Activated naive CD4-positive, alpha-beta T cell treated with Interleukin-2 at 50 U/mL for 16 hours (primary cell): ENCODE measurements at places on chromosomes 3 and 15.

DNA sequence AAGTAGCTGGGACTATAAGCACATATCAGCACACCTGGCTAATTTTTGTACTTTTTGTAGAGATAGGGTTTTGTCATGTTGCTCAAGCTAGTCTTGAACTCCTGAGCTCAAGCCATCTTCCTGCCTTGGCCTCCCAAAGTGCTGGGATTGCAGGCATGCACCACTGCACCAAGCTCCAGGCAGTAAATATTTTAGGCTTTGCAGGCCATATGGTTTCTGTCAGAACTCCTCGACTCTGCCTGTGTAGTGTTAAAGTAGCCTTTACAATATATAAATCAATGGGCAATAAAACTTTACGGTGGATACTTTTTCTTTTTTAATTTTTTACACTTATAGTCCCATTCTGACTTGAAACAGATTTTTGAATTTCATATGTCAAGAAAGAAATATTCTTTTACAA is 41.6 kb downstream of the DAG1 start:
- DNase-seq: no peak

- DNase-seq: no peak
Measured at GRCh38 chr3:36965440-36965839, 20.6 kb upstream of the TRANK1 start.

- no peak for DNase-seq
Measured at GRCh38 chr3:159028706-159029105, 226.9 kb downstream of the MFSD1 start.

- DNase-seq: no peak
Measured at GRCh38 chr3:106282943-106283342, 414.1 kb upstream of the CBLB start.

GRCh38 chr3:141261472-141262307 is 30.1 kb downstream of the PXYLP1 start:
- DNase-seq: no peak

DNA sequence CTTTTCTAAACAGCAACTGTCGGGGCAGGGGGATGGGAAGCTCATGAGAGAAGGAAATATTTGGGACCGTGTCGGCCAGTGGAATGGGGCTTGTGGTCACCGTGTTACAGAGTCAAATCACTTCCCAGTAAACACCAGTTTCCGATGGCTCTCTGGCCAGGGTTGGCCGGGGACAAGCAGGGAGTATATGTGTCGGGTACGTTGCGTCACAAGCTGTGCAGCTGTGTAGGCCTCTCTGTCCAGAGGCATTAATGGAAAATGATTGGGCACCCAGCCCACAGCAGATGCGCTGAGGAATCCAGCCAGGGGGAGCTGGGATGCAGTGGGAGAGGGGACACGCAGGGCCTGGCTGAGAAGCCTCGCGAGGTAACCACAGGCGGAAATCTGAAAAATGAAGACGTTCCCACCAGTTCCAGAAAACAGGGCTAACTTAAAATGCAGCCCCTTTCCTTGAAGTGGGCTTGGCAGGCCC is 15.8 kb upstream of the ALDH1A3 start:
- no peak for DNase-seq

DNA sequence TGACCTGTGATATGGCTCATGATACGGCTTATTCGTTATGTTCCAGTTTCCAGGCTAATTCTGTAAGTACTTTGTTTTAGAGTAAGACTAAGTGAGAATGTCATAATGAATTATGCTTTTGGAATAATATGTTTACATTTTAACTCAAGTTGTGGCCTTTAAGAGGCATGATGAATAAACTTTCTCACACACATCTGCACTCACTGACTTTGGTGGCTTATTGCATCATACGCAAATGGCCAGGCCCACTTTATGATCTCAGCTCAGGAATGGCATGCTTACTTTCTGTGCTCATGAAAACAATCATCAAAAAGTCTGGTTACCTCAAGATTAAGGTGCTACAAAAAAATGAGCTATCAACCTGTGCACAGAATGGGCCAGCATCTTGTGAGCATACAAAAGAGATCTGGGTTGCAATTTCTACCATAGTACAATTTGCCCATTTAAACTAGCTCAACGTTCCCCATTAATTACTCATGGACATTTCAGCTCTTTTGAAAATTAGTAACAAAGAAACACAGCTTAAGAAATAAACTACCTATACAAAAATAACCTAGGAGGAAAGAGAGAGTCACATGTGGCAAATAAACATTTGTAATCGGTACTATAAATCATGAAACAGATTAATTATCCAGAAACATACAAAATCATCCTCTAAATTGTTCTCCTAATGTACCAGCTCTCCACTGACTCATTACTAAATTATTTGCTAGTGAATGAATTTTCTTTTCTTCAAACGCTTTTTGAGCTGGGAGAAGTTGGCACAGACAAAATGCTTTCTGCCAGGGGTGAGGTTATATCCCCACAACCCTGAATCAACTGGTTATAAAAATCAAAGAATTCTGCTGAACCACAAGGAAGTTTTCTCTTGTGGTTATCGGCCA is 439.0 kb upstream of the ADAMTS9 start:
- DNase-seq: no peak

DNA sequence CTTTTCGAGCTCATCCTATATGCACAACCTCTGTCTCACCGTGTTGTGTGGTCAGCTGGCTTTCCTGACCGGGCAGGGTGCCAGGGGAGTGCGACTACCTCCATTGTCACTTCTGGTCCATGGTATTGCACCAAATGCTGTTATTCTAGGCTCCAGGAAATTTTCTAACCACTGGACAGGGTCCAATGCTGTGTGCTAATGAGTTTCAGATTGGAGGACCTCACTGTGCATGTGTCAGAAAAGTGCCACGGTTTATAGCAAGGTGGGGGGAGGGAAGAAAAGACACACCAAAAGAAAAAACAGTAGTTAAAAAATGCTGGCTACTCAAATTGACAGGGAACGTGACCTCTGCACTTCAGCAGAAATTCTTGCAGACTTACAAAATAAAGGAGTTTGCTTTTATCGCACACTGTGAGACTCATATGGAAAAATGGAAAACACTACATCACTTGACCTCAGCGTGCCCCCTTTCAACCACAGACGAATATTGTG is 480.1 kb downstream of the FOXP1 start:
- DNase-seq: no peak

DNA sequence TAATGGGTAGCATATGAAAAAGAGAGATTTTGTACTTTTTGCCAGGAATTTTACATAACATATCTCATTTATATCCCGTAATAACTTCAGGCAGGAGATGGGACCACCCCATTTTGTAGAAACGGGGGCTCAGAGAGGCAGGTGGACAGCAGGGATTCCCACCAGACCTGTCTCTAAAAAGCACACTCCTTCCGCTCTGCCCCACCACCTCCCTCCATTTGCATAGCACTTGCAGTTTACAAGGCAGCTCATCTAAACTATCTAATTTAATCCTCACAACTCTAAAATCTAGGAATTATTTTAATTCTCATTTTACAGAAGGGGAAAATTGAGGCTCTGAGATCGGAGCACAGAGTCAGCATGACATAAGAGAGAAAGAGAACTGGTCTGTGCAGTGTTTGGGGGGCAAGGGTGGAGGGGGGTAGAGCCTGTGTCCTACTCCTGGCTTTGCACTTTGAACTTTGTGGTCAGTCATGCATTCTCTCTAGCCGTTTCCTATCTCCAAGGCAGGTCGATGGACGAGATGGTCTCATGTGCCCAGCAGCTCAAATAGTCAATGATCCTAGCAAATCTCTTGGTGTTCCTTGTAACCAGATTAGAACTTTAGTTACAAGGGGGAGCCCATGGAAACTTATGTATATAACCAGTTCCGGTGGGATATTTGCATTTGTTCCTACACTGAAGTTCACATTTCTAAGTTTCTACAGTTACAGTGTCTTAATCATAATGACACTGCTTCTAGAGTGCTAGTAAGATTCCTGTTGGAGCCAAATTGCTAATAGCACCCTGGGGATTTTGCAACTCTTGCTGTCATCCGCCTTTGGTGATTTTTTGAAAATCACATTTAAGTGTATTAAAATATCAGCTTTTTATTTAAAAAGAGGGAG is 18.6 kb downstream of the CRYGS start:
- no peak for DNase-seq

DNA sequence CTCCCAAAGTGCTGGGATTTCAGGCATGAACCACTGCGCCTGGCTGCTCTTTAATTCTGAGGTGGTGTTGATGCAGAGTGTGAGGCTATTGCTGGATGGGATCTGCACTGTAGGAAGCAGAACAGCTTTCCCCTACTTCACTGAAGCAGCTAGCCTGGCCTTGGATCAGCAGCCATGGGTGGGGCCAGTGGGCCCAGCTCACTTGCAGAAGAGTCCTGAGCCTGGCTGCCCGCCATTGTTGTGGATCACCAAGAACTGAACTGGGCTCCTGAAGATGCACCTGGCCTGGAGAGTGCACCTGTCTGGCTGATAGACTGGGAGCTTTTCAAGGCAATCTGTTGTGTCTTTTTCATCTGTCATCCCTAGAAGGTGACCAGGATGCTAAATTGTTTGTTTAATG is 11.9 kb downstream of the TLNRD1 start:
- DNase-seq: no peak

- no peak for DNase-seq
Measured at GRCh38 chr3:125715651-125716050, 120.4 kb upstream of the OSBPL11 start.

DNA sequence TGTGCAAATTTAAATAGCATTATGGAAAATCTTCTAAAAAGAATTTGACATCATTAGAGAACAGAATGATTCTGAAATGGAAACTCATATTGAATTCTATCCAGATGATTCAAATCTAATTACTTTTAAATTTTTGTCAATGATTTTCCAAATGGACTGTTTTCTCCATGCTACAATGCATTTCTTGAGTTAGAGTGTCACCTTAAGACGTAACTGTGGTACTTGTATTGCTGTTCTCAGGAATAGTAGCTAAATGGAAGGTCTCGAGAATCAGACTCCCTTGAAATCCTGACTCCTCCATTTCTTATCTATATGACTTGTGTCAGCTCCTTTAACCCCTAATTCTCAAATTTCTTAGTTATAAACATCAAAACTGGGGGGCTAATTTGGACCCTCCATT is 102.3 kb downstream of the P2RY1 start:
- DNase-seq: no peak

- DNase-seq: no peak
Measured at GRCh38 chr3:101709126-101709525, 15.3 kb upstream of the CEP97 start.

DNA sequence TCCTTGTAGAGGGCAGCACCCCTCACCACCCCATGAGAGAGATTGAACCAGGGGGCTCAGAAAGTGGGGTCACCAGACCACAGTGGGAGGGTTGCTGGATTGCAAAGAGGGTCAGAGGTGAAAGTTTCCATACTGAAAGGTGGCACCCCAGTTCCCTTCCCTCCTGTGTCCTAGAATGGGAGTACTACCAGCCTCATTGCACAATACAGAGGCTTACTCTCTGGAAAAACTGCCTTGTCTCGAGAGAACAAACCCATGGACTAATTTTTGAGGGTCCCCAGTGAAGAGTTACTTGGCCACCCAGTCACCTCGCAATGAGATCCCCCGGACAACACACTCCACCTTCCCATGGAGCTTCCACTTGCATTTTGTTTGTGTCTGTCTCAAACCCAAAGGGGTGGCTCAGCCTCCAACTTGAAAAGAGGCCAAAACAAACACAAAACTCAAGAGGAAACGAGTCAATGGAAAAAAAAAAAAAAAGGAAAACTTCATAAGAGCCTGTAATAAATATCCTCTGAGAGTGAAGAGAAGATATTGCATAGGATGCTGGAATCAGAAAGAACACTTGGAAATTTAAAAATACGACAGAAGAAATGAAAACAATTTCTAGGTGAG is 18.6 kb downstream of the MESP2 start:
- no peak for DNase-seq

DNA sequence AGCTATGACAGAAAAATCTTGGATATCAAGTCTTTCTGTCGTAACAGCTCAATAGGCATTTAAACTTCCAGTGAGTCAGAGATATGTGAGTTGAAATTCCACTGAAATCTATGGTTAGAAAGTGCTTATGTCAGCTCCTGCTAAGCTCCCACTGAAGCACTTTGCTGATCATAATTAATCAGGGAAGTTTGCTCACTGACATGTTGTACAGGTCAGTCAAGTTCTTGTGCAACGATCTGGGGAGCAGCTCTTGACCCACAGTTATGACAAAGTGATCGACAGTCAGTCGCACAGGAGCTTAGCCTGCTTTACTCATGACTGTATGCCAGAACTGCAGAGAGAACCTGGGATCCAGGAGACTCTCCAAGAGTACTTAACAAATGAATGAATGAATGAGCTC is 453.5 kb downstream of the SOX2 start:
- DNase-seq: no peak

DNA sequence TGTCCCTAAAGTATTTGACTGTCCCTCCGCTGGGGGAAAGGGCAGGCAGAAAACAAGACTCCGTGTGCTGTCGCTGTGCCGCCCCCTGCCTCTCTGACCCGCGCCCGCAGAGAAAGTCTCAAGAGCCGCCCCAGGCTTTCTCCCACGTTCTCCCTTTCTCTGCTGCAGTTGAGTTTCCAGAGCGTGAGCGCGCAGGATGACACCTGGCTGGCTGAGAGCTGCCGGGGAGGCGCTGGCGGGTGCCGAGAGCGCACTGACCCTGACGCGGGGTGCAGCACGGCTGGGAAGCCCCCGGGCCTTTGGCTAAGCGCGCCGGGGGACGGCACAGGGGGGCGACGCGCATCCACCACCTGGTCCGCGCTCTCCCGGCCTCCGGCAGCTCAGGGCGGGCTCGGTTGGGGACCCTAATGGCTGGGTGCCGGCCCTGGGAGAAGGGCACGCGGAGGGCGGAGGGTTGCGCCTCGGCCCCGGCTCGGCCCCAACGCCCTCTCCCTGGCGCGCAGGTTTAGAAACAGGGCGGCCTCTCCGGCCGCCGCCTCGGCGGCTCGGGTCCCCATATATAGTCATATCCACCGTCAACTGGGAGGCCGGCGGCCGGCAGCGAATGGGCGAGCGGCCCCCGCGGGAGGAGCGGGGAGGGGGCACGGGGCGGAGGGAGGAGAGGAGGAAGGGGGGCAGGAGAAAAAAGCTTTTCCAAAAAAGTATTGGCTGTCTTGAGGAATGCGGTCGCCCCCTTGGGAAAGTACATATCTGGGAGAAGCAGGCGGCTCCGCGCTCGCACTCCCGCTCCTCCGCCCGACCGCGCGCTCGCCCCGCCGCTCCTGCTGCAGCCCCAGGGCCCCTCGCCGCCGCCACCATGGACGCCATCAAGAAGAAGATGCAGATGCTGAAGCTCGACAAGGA is at the start of gene TPM1:
Gene TPM1 (plus strand): TSS at position 774 of the 903 bp plus-strand sequence. CDS start 83 bp downstream, at position 857.
- DNase-seq: no peak

GRCh38 chr15:34716111-34716510 is 38.7 kb downstream of the GJD2 start:
- DNase-seq: no peak

GRCh38 chr3:139689708-139690228 is 12.0 kb upstream of the NMNAT3 start:
- no peak for DNase-seq

DNA sequence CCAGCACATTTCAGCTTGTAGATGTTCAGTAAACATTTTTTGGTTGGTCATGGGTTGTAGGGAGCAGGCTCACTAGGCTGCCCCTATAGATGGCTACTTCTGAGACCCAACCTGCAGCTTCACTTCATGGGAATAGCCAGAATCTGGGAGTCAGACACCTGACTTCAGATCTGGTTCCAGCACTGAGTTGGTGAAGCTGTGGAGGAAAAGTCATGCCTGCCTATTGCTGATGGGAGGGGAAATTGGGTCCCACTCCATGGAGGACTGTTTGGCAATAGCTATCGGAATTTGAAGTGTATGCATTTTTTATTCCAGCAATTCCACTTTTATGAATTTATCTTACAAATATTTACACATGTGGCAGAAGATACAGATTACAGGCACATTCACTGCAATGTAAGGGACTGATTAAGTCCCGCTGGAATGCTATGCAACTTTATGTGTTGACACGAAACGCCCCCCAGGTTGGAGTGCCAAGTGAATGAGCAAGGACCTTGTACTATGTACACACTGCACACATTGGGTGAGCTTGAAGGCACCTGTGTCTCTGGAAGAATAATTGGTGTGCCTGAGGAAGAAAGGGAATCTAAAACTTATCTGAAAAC is 7.8 kb upstream of the CCR1 start:
- DNase-seq: no peak
